ENCODE measurements at places on chromosomes 2 and 18. TPM values are rescaled to one million over a fixed set of nuclear protein-coding genes. Genes with fewer than 3 reads are reported as not detected.

The SH3RF3 gene
- 0.34 TPM for total RNA-seq

The NCOA1 gene
- total RNA-seq = 21.3 TPM

The MARCO gene
- not detected for total RNA-seq

The KLHL41 gene
- 0.55 TPM for total RNA-seq

The CYP27C1 gene
- total RNA-seq = not detected

The XRCC5 gene
- total RNA-seq = 510 TPM

The KANSL3 gene
- 33.7 TPM for total RNA-seq

The RELCH gene
- total RNA-seq = 16.1 TPM

The MROH2A gene
- not detected for total RNA-seq

The E2F6 gene
- 9.9 TPM for total RNA-seq

The DNMT3A gene
- 52.5 TPM for total RNA-seq

The PRSS56 gene
- total RNA-seq = not detected

The CTDP1 gene
- total RNA-seq = 35.4 TPM

The CXCR4 gene
- total RNA-seq = 141 TPM

The DES gene
- total RNA-seq = not detected

The SLC39A10 gene
- total RNA-seq = 37.4 TPM

The DLX1 gene
- total RNA-seq = not detected

The YES1 gene
- total RNA-seq = 17.0 TPM

The GRHL1 gene
- 1.1 TPM for total RNA-seq

The L3MBTL4 gene
- total RNA-seq = 0.31 TPM

The IL1B gene
- total RNA-seq = 0.44 TPM

The NMS gene
- not detected for total RNA-seq

The LRRTM4 gene
- not detected for total RNA-seq

The SLC16A14 gene
- 1.1 TPM for total RNA-seq

The TMEM200C gene
- total RNA-seq = not detected

The RAB6C gene
- not detected for total RNA-seq

The SMAD2 gene
- total RNA-seq = 215 TPM

The MYO5B gene
- 0.21 TPM for total RNA-seq

The IL36G gene
- not detected for total RNA-seq

The CROCC2 gene
- total RNA-seq = not detected

The ACTG2 gene
- total RNA-seq = not detected

The MYCN gene
- total RNA-seq = 0.17 TPM

The NGEF gene
- total RNA-seq = 4.2 TPM

The CDKL4 gene
- total RNA-seq = 0.14 TPM

The ERBB4 gene
- not detected for total RNA-seq

The FEZ2 gene
- 6.8 TPM for total RNA-seq

The PLEKHH2 gene
- 0.81 TPM for total RNA-seq

The SCTR gene
- not detected for total RNA-seq

The ZNF2 gene
- total RNA-seq = 4.4 TPM

The AGXT gene
- not detected for total RNA-seq

The ARHGEF4 gene
- total RNA-seq = 0.58 TPM

The DSC3 gene
- total RNA-seq = not detected

The LHCGR gene
- not detected for total RNA-seq
